Activated T-helper 1 cell treated with anti-CD3 and anti-CD28 coated beads, Interleukin-12 subunit alpha, Interleukin-12 subunit beta, Interleukin-2, Interleukin-4 antibody, amounts not matched to agents 30 ng/mL and 10 ng/mL and 1 ng/mL, durations not matched to agents 14 hours and 24 hours and 36 hours (primary cell): ENCODE measurements at places on chromosomes 1 and 21.

DNA sequence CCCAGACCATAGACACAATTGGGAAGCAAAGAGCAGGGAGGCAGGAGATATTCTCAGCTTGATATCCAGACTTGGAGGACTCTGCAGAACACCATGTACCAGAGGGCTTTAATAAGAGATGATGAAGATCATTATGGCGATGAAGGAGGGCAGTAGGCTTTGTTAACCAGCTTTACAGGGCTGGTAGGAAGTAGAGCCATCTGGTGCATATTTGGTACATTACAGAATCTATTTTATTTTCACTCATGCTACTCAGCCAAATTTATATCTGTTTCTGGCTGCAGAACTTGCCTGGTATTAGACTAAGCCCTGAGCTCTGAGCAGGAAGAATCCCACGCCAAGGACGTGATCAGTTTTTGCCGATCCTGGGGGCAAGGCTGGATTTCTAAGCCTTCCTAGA is 61.8 kb upstream of the SYT6 start:
- DNase-seq: no peak

- DNase-seq: no peak
Observed at GRCh38 chr1:98077691-98078090, 156.9 kb upstream of the DPYD start.

GRCh38 chr1:203078478-203078877 is 7.3 kb downstream of the MYOG start:
- no peak for DNase-seq

DNA sequence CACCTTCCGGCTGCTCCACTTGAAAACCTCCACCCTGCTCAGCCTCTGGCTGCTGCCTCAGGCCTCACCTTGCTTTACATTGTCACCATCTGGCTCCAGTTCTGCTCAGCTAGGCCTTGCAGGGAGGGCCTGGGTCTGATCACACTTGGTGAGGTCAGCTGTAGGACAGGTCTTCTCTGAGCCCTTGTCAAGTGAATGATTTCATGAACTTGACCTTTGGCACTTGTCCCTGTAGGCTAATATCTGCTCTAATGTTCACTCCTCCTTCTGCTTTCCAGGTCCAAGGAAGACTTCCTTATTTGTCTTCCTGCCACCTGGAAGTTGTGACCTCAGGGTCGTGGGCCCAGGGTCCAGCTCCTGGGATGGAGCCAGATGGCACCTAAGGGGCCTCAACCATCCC is 41.4 kb downstream of the PTPRF start:
- no peak for DNase-seq

- DNase-seq: peak; percentile 44
Observed at GRCh38 chr1:116737855-116738321, 16.3 kb upstream of the CD2 start.

DNA sequence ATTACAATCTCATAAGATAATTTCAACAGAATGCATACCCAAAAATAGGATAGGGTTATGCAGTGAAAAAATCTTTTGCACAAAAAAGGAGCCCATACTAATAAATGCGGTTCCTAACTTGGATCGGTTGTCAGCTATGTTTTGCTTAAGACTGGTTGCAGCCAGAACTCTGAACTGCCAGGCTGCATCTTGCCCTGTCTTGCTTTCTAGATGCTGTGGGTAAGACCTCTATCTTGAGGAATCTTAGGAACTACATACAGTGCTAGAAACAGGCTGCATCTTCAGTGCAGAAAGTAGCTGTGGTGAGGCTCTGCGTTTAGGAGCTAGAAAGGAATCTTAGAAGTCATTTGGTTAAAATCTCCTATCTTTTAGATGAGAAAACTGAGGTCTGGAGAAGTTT is 45.6 kb upstream of the PLA2G4A start:
- DNase-seq: no peak
